Fibroblast of skin of left biceps (primary cell): ENCODE measurements at places on chromosomes 4 and X.

- no peak for DNase-seq
Observed at GRCh38 chr4:165588534-165589315, 209.9 kb downstream of the CPE start.

DNA sequence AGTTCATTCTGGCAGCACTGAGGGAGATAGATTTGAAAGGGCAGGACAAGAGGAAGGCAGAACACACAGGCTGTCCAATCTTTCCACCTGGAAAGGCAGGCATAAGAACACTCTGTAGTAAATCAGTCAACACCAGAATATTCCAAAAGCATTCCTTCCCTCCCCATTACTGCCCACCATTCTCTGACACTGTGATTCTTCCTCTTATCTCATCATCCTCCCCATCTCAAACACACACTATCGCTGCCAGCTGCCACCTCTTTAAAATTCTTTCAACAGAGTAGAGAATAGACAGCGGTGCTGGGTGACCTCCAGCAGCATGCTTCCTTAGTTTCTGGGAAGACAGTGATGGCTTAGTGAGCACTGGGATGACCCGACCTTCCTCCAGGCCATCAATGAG is 53.7 kb upstream of the MYOZ2 start:
- DNase-seq, result no peak

DNA sequence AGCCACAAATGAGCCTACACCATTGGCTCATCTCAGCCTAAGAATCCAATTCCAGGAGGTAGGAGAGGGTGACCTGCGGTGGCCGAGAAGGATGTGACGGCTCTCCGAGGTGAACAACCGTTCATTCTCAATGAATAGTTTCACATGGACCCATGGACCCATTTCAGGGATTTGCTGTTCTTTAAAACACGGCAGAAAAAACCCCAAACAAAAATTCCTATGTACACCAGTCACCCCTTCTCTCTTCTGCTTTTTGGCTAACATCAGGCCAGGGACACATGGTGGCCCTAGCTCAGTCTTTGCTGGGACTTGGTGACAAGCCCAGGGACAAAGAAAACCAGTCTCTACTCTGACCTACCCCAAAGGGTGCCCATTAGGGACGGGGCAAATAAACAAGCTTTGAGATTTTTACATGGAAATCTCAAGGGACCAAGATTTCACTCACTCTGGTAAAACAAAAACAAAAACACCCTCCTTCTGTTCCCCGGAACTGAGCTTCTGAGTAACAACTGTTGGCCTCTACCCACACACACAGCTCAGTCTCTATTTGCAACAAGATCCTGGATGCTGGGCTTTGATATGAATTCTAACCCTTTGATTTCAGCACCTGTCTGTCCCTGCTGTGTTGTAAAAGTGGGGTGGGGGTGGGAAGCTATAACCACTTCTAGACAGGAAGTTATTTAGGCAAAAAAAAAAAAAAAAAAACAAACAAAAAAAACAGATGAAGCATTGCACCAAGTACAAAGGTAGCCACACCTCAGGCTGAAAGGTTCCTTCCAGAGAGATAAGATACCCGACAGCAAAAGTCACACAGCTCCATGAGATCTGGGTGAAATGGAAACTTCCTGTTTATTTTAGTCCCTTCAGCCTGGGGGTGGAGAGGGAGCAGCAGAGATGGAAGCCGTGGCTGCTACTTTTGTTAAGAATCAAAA is 49.0 kb downstream of the DDX3X start:
- no peak for DNase-seq

DNA sequence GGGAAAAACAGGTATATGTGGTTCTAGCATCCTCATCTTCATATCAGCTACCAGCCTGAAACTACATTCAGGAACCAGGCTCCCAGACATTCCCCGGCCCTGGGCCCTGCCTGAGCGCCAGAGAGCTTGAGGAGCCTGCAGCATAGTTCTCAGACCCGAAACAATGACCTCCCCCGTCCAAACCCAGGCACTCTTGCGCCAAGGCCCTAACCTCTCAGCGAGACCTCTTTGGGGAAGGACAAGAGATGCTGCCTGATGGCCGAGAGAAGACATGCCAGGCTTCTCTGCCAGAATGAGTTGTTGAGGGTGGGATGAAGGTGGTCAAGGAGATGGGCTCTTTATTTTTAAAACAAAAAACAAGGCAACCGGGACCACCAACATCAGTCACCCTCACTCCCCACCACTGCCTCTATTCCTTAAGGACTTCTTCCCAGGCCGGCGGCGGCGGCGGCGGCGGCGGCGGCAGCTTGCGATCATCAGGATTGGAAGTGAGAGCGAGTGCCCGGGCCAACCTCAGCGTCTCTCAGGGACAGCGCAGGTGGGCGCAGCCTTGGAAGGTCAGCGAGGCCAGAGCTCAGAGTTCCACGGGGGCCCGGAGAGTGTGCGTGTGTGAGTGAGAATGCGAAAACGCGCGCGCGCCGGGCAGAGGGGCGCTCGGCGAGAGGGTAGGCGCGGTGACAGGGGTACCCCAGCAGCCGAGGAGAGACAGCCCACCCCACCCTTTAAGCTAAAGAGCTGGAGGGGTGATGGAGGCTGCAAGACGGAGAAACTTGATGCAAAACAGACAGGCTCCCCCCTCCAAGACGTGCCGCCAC is 601 bp downstream of the INPP4B start:
- no peak for DNase-seq

DNA sequence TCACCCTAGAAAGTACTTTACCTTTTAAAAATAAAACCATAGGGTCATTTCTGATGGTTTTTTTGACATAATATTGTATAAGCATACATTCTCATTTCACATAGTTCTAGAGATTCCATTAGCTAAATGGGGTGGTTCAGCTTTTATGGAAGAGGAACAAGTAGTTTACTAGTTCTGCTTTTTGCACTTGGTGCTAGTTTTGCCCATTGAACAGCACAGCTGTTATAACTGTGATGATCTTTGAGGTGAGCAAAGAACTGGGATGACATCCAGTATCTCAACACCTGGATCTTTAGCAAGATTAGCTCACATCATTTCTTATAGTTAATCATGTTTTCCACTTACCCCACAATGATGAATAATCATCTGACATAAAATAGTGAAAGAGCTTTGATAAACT is 40.9 kb downstream of the MOB1B start:
- DNase-seq, result no peak

GRCh38 chr4:178963446-178964045 is 1521.3 kb upstream of the AGA start:
- DNase-seq, result no peak

- no peak for DNase-seq
Observed at GRCh38 chr4:108107101-108107500, 61.6 kb downstream of the LEF1 start.

DNA sequence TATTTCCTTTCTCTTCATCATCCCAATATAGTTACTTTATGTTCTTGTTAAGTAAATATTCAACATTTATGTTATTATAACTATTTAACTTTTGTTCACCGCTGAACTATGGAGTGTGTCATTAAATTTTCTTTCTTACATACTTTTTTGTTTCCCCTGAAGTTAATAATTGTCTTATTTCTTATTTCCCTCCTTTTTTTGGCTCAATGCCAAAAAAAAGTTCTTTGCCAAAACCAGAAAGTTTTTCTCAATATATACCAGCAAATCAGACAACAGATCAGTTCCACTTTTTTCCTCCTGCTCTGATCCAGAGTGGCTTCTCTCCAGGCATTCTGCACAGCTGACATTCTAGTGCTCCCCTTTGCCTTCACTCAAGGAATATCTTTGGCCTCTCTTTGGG is 187.0 kb upstream of the PPARGC1A start:
- DNase-seq, result no peak

GRCh38 chrX:40827331-40827730 is 92.0 kb upstream of the MED14 start:
- no peak for DNase-seq

DNA sequence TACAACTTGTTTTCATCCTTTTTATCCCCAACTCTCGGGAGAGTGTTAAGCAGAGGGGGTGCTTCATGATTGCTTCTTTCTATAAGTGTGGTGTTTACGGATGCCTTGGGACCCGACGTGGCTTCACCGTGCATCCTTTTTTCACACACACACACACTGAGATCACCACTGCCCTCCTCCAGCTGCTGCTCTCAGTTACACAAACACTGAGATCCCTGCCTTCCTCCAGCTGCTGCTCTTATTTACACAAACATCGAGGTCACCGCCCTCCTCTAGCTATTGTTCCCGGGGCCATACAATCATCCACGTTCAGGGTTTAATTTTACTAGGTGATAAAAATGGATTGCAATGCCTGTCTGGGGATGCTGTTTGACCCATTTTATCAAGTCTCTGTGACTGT is 155.4 kb upstream of the FAM9B start:
- no peak for DNase-seq

DNA sequence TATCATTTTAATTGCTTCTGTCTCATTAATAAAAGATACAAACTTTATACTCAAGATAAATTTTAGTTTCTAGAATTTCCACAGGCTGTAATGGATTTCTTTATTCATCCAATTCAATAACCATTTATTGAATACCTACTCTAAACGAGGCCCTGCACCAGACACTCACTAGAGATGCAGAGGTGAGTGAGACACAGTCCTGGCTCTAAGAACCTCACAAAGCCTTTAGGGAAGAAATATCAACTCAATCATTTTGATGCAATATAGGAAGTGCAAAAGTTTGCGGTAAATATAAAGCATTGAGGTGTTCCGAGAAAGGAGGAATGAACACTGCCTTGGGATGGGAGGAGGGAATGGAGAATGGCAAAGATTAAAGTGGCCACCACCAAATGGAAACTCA is 81.6 kb upstream of the SH3RF1 start:
- no peak for DNase-seq

DNA sequence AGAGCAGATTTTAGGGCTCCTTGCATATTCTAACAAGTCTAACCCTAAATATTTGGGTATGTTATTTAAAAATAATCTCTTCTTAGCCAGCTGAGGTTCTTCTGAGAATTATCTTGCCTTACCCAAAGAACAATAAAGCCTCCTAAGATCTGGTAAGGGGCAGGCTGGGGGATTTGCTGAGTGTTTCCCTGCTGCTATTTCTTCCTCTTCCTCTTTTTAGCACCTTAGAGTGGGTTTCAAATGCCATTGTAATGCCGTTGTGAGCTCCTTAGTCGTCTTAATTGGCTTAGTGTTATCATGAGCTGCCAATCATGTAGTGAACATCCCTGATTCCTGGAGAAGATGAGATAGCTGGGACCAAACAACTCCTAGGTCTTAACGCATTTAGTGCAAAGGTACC is 15.4 kb downstream of the STOX2 start:
- no peak for DNase-seq
